ENCODE measurements at places on chromosomes 11 and 22. TPM values are rescaled to one million over a fixed set of nuclear protein-coding genes. Genes with fewer than 3 reads are reported as not detected.

The PNPLA3 gene
- 5.3 TPM for total RNA-seq

The TRPC6 gene
- not detected for total RNA-seq

The MS4A3 gene
- not detected for total RNA-seq

The MLC1 gene
- 0.18 TPM for total RNA-seq
